Fibroblast of skin of left quadriceps (primary cell): ENCODE measurements at places on chromosomes 13 and 19.
A peak's percentile ranks its signal among the peaks of the same experiment; 100 is the strongest.

DNA sequence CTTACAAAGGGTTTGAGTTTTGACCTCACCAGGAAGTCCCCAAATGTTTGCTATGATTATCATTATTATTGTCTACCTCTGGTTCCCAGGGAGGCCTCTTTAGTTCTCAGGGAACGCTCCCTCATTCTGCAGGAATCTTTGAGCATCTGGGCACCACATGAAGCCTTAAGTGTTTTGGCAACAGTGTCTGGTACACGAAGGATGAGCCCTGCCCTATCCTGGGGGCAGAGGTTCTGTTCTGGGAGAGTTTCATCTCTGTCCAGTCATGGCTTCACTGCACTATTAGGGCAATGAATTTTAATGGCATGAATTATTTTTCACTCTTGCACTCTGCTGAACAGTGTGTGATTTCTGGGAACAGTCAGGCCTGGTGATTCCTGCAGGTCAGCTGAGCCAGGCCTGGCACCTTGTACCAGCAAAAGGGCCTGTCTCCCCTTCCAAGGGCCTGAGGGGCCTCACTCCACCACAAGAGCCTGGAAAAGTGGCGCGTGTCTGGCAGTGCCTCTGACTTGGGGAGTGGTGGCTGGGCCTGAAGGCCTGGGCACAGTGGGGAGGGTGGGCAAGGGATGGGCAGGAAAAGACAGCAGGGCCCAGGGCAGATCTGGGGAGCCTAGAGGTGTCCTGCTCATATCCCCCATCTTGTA is 4.6 kb downstream of the FAM187B start:
- no peak for DNase-seq

- no peak for DNase-seq
These were observed 9.5 kb upstream of the GJB6 start for GRCh38 chr13:20241593-20241992.

GRCh38 chr19:50280074-50280473 is 49.1 kb downstream of the KCNC3 start:
- no peak for DNase-seq

DNA sequence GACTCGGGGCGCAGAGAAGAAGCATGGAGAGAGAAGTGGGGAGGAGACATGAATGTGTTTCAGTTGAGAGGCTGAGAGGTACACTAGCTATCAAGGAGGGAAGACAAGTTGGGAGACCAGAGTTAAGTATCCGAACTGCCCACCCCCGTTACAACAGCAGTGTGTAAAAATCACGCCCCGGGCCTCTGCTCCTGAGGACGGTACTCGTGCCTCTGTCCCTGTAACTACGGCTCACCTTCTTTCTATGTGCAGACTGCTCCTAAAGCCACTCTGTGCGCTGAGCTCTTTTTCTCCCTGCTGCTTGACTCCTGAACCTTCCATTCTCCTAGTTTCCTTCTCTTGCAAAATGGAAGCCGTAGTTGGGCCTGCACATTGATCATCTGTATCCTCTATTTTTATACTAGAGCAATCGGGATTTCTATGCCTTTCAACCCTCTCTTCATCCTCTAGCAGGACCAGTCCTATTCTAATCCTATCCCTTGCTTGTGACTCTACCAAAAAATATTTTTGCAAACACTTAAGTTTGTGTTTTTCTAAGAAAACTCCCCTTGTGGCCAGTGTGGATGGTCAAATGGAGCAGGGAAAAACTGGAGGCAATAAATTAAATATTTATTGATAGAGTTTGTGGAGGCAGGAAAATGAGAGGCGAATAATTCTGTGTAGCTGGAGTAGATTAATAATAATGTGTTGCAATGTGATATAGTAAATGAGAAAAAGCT is 569 bp downstream of the POLR1D start:
- no peak for DNase-seq

DNA sequence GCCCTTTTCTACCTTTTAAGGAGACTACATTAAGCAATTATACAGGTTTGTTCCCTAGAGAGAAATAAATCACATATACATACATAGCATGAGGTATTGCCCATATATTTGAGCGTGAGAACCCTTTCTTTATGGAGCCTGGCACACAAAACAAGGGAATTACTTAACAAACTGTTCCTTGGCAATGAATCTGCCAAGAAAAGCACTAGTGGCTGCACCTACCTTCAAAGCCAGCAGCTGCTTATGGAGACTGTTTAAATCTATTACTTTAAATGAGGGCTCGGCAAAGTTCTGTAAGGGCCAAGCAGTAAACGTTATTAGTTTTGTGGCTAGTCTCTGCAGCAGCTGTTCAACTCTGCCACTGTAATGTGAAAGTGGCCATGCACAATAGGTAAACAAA is 7.0 kb downstream of the RFX1 start:
- DNase-seq: no peak

DNA sequence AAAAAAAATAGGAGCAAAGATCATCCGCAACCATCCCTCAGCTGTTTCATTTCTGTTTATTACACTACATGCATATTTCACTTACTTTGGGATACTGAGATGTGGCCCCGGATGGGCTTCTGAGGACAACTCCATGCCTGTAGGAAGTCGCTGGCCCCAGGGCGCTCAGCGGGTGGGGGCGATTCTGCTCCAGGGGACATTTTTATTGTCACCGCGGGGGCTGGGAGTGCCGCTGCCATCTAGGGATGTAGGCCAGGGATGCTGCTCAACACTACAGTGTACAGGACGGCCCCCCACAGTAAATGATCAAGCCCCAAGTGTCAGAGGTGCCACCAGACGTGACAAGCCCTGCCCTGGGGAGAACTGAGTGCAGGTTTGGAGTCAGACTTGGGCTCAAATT is 6.4 kb upstream of the BST2 start:
- no peak for DNase-seq

GRCh38 chr19:15869873-15870272 is 28.0 kb downstream of the CYP4F2 start:
- DNase-seq: no peak

- DNase-seq: no peak
These were observed 1.1 kb downstream of the KLHL26 start for GRCh38 chr19:18637673-18638630.

GRCh38 chr19:6062274-6062673 is 48.0 kb downstream of the RFX2 start:
- DNase-seq: no peak

GRCh38 chr13:46672338-46673090 is 119.5 kb downstream of the LRCH1 start:
- no peak for DNase-seq

DNA sequence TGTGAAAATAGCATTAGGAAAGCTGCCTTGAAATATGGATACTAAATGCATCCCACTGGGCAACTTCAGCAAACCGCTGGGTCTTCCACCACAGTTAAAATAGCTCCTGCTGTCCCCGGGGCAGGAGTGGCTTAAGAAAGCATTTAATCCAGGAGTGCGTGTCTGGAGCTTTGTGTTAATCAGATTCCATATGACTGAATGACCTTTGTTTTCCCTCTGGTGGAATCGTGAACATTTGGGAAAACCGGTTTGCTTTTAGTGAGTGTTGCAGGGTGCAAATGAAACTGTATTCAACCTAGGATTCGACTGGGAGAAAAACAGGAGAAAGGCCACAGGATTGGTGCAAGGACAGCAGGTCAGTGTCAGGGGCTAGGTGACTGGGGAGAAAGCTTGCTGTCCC is 237.6 kb upstream of the MAB21L1 start:
- no peak for DNase-seq

GRCh38 chr19:2180114-2180513 is 16.4 kb downstream of the DOT1L start:
- no peak for DNase-seq

- no peak for DNase-seq
These were observed 4.6 kb downstream of the EPN1 start for GRCh38 chr19:55679343-55680257.

- DNase-seq: no peak
These were observed 34.4 kb upstream of the ABCC4 start for GRCh38 chr13:95335667-95336066.

DNA sequence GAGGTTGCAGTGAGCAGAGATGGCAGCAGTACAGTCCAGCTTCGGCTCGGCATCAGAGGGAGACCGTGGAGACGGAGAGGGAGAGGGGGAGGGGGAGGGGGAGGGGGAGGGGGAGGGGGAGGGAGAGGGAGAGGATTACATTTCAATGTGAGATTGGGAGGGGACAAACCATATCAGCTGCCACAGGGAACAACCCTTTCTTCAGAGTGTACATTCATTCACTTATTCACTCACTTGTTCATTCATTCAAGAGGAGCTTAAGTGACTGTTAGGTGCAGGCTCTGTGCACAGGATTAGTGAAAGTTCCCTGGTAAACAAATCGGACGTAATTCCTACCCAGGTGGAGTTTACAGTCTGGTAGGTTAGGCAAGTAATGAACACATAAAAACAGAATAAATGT is 65.6 kb upstream of the MEDAG start:
- DNase-seq: no peak

DNA sequence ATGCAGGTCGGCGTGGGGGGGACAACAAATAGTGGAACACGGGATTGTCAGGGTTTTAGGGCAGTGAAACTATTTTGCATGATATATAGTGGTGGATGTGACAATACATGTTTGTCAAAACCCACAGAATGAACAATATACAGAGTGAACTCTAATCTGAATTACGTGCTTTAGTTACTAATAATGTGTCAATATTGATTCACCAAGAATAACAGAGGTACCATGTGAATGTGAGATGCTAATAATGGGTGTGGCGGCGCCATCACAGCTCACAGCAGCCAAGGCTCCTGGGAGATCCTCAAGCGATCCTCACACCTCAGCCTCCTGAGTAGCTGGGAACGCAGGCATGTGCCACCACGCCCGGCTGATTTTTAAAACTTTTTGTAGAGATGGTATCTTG is 12.9 kb downstream of the ELAVL1 start:
- no peak for DNase-seq

- DNase-seq: no peak
These were observed 23.7 kb upstream of the LAMP1 start for GRCh38 chr13:113273321-113273720.

DNA sequence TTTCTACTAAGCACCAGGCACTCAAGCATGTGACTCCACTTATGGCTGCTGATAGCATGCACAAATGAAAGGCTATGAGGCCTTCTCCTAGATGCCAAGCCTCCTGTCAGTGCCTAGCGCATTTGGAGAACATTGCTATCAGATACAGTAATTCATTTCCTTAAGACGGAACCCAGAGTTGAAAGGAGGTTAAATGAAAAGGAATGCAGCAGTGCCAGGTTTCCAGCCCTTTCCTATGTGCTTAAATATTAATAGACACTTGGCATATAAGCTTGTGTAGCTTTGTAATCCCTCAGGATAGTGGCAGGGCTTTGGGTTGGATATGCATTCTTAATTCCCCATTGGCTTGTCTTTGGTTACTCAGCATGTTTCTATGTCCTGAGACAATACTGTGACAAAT is 140.1 kb upstream of the FRY start:
- no peak for DNase-seq

GRCh38 chr19:50772476-50772875 is 2.2 kb downstream of the GPR32 start:
- DNase-seq: no peak

DNA sequence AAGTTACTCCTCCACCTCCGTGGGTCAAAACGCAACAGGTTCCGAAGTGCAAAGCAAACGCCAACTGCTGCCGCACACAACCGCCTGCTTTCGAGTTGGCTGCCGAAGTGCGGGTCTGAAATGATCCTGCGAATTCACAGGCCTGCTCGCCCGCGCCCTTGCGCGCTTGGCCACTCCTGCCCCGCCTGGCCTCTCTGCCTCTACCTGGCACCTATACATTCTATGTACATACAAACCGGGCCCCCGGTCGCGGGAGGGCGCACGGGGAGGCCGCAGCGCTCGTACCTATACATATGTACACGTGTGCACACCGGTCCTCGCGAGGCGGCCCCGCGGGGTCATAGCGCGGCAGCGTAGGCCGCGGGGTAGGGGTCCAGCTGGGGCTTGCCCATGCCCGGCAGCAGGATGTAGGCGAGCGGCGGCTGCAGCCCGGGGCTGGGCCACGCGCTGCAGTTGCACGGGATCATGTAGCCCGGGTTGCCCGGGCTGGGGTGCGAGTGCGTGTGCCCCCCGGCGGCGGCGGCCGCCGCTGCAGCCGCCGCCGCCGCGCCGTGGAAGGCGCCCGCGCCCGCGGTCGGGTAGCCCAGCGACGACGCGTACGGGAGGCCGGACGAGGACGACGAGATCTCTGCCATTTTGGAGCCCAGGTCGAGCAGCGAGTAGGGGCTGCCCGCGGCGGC is 1.3 kb downstream of the SOX21 start:
- DNase-seq: no peak

DNA sequence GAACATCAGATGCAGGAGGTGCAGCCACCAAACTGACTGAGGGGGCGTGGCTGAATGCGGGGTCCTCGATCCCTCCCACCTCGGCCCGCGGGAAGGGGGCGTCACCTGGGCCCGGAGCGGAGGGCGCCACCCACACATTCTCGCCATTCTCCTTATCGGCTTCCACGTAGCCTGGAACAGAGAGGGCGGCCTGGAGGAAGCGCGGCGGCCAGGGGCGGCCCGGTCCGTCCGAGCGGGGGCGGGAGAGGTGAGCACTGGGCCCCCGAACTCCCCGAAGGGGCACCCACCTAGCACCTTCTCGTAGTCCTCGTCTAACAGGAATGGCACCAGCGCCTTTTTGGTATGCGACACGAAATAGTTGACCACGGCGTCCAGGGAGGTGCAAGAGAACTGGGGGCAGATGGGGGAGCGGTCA is 11.8 kb downstream of the STAP2 start:
- no peak for DNase-seq

GRCh38 chr13:91813253-91813652 is 414.8 kb downstream of the GPC5 start:
- no peak for DNase-seq

DNA sequence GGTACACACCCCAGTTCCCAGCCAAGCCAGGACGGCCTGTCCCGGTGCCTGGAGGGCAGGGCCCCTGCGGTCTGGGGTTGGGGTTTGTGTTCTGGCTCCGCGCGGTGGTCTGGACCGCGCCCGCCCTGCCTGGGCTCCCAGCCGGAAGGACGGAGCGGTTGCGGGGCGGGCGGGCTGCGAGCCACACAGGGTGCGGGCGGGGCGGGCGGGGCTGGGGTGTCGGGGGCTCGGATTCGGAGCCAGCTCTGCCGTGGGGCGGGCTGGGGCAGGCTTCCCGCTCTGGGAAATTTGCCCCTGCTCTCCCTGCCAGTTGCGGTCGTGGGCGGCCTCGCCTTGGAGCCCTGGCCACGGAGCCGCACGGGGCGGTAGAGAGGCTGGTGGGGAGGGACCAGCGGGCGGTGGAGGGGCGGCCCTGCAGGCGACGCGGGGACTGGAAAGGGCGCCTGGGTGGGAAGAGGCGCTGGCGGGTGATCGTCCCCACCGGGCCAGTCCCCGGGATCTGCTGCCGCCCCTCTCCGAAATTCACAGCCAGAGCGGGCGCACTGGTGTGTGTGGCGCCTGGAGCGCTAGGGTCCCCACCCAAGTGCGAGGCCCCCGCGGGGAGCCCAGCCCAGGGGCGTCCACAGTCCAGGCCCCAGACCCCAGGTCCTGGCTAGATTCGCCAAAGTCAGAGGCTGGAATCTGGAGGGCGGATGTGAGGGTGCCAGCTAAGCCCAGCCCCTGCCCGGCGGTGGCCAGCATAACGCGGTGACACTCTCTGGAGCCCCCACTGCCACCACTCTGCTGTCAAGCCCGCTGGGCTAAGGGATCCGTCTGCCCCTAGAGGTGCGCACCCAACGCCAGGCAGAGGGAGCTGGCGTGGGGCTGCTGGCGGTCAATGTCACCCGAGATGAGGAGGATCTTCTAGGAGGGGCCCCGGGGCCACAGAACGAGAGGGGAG is 11.0 kb upstream of the ZNF492 start:
- no peak for DNase-seq

GRCh38 chr13:99505814-99506269 is 4.6 kb downstream of the TM9SF2 start:
- DNase-seq: no peak

- peak; percentile 2 for DNase-seq
These were observed 21.9 kb downstream of the ANKRD27 start for GRCh38 chr19:32652894-32653598.
